ENCODE measurements at places on chromosomes 2 and 18. TPM values are rescaled to one million over a fixed set of nuclear protein-coding genes. Genes with fewer than 3 reads are reported as not detected.

DNA sequence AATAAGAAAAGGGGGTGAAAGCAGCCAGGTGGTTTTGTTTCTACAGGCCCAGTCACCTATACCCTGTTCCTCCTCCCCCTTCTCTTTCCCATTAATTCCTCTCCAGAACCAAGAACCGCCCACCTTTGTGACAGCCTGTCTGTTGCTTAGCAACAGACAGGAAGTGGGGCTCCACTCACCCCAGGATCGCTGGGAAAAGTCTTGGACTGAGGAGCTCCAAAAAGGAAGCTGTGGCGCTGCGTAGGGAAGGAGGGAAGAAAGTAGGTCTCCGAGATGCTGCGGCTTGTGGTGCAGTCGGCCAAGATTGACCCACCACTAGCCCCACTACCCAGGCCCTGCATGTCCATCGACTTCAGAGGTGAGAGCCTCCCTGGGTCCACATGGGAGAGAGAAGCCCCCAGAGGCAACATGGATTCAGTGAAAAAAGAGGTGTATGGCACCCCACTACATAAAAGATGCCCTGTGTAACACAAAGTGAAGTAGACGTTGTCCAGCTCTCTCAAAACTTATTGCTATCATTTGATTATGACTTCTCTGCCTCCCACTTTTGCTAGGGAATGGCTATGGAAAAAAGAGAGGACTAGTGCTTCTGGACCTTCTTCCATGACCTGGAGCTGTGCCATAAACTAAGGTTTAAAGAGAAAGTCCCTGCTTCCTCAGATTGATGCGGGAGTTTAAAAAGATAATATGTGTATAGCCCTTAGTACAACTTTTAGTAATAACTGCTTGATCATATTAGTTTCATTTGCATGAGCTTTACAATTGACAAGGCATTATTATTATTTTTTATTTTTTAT is at the start of gene FER1L5:
FER1L5 (plus strand) TSS at position 201 of the 797 bp plus-strand sequence; CDS start at position 274, 73 bp downstream.
- no peak for DNase-seq

DNA sequence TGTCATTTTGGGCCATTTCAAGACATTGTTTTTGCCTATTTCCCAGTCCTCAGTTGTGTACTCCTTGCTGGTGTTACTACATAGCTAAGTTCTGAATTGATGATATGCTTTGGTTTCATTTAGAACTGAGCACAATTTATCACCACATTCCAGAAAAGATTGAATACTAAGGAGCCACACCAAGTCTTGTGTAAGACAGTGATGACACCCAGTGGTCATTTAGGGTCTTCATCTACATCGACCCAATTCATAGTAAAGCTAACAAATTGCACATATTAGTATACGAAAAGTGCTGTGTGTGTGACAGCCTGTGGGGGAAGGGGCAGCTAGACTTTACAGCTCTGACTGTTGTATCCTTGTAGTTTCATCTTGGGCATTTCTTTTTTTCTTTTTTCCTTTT is 10.9 kb upstream of the DLX2 start:
- DNase-seq = no peak

GRCh38 chr18:56062931-56063330 is 474.9 kb upstream of the TCF4 start:
- DNase-seq = no peak

DNA sequence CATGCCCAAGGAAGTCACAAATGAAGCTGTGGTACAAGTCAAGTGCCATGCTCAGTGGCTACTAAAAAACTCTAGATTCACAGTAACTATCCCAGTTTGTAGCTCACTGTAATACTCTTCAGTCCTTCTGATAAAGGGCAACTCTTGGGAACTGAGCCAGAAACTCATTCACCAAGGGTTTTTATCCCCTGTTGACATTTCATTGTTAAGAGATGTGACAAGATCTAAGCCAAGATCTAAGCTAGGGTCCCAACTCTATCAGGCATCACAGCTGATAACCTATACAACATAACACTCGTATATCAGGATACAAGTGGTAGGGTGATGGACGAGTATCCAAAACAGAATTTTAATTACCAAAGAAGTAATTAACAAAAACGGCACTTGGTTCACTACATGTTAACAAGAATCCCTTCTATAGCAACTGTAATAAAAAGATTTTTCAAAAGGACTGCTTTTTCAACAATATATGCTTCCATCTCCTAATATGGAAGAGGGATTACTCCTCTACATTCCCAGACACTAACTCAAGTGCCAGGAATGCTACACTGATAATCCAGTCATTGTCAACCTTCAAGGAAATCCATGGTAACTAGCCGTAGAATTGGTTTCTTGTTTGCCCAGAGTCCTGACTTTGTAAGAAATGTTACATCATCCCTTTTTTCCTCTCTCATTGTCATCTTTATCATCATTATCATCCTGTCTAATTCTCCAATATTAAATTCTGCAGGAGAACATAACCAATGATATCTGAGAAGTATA is 111.7 kb downstream of the CDH2 start:
- DNase-seq = no peak

DNA sequence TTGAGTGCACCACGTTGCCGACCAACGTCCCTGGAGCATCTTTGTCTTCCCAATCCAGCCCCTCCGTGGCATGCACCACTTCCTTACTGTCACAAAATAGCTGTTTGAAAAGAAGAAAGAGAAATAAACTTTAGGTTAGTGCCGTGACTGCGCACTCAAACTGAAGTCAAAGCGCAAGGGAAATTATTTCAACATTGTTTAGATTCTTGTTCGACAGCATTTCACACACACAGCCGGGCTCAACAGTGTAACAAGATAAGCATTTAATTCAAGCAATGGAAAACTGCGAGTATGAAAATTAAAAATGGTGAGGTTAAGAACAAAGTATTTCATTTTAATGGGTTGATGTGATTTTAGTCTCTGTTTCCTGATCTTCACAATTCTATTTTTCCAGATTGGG is 108.6 kb downstream of the NXPH2 start:
- DNase-seq = no peak

DNA sequence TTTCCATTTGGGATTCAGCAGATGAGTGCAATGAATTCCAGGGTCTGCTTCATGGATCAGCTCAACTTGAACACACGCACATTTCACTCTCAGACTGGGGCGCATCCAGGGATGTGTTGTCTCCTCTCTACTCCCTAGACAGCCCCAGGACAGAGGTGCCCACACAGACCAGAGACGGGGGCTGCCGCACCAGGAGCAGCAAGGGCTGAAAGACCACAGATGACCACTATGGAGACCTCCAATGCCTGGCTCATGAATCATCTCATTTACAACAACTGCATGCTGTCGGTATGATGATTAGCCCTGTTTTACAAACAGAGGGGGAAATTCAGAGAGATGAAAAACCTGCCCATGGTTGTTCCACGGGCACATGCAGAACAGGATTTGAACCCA is 63.1 kb downstream of the CYP26B1 start:
- DNase-seq = no peak

GRCh38 chr18:48186131-48186766 is 222.9 kb downstream of the ZBTB7C start:
- no peak for DNase-seq

DNA sequence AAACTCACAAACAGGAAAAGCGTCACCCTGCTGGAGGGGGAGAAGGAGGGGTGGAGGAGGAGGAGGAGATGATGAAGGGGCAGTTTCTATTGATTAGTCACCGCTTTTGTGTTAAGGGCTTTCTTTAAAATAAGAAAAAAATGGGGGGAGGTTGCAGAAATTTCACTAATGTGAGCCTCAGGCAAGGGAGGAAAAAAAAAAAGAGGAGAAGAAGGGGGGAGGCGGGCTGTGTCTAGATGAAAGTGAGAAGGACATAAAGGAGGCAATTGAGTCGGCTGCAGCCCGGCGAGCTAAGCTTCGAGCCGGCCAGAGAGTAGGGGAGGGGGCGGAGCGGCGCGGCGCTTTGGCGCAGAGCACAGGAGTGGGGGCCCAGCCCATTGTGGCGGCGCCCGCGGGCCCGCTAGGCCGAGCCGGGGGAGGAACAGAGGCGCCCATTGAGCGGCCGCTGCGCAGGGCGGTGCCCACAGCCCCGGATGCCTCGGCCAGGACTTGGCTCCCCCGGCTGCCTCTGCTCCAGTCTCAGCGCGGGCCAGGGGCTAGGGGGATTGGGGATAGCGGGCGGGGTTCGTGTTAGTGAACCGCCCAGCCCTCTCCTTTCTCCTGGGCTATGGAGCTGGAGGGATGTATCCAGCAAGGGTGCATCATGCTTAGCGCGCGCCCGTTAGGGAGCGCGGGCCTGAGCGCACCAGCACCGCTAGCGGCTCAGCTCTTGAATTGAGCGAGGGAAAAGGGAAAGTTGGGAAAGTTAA is 7.9 kb downstream of the PAX3 start:
- no peak for DNase-seq

DNA sequence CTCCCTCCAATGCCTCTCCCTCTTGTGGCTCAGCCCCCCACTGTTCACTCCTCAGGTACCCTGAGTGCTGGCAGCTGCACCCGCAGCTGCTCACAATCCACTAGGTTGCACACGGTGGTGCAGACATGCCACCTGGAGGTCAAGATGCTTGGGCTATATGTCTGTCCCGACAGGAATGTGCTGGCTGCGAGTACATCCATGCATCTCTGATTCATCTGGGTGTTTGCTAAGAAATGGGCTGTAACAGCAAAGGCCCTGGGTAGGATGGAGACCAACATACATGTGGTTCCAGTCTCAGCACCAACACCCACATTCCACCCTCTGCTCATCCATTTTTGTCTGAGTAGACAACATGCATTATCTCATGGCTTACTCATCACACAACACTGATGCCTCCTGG is 31.3 kb downstream of the ANKMY1 start:
- DNase-seq = no peak

- DNase-seq = no peak
Observed at GRCh38 chr2:142782942-142783443, 94.5 kb upstream of the KYNU start.

DNA sequence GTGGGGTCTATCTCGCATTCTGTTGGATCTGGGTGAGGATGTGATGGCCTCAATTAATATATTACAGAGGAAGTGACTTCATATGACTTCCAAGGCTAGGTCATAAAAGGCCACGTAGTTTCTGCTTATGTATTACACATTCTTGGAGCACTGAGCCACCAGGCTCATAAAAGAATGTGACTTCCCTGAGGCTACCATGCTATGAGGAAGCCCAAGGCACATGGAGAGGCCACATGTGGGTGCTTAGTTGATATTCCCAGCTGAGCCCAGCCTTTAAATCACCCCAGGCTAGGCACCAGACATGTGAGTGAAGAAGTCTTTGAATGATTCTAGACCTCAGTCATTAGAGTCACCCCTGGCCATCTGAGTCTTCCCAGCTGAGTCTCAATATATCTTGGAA is 13.3 kb upstream of the REEP1 start:
- no peak for DNase-seq

DNA sequence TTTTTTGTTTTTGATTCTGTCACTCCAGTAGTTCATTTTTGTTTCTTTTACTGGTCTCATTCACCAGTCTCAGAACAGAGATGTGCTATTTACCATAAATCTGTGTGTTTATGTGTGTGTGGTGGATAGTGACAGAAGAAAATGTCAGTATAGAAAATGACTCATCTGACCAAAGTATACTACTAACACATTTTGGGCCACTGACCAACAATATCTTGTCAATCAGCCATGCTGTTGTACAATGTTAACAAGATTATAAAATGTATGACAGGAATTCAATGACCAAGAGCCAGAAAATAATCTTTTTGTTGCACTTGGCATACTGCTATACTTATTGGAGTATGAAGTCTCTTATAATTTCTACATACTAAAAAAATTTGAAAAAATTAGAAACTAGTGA is 1081.4 kb upstream of the NRXN1 start:
- no peak for DNase-seq

DNA sequence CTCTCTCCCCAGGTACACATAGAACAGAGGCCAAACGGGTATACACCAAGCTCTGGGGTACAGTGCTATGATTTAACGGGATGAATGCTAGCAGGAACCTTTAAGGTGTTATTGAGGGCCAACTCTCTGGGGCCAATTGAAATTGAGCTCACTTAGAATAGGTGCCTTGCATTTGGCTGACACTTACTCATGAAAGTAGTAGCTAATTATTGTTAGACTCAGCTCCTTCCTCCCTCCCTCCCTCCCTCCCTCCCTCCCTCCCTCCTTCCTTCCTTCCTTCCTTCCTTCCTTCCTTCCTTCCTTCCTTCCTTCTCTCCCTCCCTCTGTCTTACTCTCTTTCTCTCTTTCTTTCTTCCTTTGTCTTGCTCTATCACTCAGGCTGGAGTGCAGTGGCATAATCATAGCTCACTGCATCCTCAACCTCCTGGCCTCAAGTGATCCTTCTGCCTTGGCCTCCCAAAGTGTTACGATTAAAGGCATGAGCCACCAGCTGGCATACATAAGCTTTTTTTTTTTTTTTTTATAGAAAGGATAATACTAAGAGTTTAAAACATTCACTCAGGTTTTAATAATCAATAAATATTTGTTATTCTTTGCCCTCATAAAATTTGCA is 95.7 kb downstream of the TTC27 start:
- DNase-seq = no peak

GRCh38 chr2:100137318-100137717 is 5.1 kb downstream of the AFF3 start:
- no peak for DNase-seq

DNA sequence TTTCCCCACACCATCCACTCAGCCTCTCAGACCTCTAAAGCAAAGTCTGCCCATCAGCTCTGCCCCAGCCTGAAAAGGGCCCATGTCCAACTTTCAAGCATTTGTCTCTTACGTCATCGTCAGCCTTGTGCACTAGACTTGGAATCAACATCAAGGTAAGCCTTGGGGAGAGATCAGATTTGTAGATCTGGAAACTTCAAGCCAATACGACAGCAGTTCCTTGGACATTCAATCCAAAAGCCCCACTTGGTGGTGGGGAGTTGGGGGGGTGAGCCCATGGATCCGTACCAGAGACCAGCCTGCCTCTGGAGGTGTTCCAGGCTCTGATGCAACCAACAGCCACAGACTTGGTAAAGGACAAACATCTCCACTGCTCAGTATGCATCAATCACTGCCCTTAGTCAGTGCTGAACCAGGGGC is 206.8 kb upstream of the MEIS1 start:
- no peak for DNase-seq

GRCh38 chr2:203892207-203892606 is 24.6 kb downstream of the CTLA4 start:
- DNase-seq = no peak

GRCh38 chr2:32011485-32011960 is 715 bp upstream of the MEMO1 start:
- no peak for DNase-seq

DNA sequence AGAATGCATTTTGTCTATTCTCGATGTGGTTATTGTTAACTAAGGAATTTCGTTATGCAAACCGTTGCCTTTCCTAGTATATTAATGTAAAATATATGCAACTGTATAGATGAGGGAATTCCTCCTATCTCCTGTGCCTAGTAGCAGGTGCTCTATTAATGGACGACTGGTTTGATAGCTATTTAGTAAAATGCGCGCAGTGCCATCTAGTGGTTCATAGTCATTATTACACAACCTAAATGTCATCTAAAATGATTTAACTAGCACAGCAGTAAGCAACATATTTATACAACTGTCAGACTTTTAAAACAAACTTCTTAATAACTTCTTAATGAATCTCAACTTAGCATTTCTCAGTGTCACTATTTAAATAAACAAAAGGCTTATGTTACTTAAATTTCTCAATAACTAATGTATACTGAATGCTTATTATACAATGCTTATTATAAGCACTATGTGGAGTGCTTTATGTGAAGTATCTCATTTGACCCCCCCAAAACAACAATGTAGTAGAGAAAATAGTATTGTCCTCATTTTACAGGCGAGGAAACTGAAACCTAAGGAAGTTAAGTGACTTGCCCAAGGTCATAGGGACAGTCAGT is 77.9 kb downstream of the DTNA start:
- peak; percentile 45 for DNase-seq

UGT1A3 gene
- not detected for total RNA-seq

OSBPL6 gene
- 6.1 TPM for total RNA-seq

AQP12A gene
- not detected for total RNA-seq

ANKRD62 gene
- not detected for total RNA-seq

C2orf66 gene
- total RNA-seq = 0.38 TPM

SH3RF3 gene
- total RNA-seq = 1.0 TPM

PDCD1 gene
- 23.0 TPM for total RNA-seq

All from activated T-cell treated with anti-CD3 and anti-CD28 coated beads, Interleukin-2, amount 50 U/mL, for 72 hours (primary cell).